Hepatocyte (in vitro differentiated cells): ENCODE measurements at places on chromosomes 12 and 14.

- no peak for DNase-seq
- no peak overlapping the region for H3K4me3 ChIP-seq
- no peaks in the 10 kb centered on the region for H3K36me3 ChIP-seq
- no peak overlapping the region for H3K27ac ChIP-seq
Measured at GRCh38 chr12:95626854-95627253, 75.6 kb upstream of the USP44 start.

- H3K36me3 ChIP-seq = no peaks in the 10 kb centered on the region
- DNase-seq = peak; percentile 66
- peak overlapping the region; percentile 86 for H3K27ac ChIP-seq
- no peaks in the 10 kb centered on the region for H3K27me3 ChIP-seq
Measured at GRCh38 chr12:89949457-89950195, 241.0 kb upstream of the ATP2B1 start.

- H3K36me3 ChIP-seq = no peaks in the 10 kb centered on the region
- H3K27ac ChIP-seq = peak overlapping the region; percentile 84
- no peaks in the 10 kb centered on the region for H3K27me3 ChIP-seq
- peak; percentile 16 for DNase-seq
- H3K4me3 ChIP-seq = peak overlapping the region; percentile 37
Measured at GRCh38 chr12:89350630-89351488, 1.4 kb downstream of the DUSP6 start.

- H3K27me3 ChIP-seq = no peaks in the 10 kb centered on the region
- H3K4me3 ChIP-seq = no peak within 1 kb of the TSS
- no peaks in the 10 kb centered on the region for H3K36me3 ChIP-seq
- peak within 1 kb of the TSS; percentile 87 for H3K27ac ChIP-seq
- peaks cover 33% of the 10 kb centered on the region for H3K4me1 ChIP-seq
- peak; percentile 73 for DNase-seq
Measured at GRCh38 chr12:121858662-121859572, at the start of gene HPD. Gene HPD (minus strand): TSS chr12:121858859. CDS start chr12:121858823, 36 bp downstream.

DNA sequence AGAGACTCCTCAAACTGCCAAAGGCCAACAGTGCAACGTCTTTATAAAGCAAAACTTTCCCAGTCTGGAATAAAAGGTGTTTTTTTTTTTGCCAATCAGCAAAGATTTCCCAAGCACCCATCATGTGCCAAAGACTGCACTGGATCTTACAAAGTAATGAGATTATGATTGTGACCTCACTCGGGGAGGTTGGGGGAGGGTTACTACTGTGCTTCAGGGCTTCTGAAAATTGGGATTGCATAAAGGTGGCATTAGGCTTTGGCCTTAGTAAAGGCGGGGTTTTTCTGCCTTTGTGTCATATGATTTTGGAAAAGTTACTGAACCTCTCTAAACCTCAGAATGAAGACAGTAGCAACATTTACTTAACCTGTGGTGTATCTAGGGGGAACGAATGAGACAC is 233.8 kb downstream of the DACT1 start:
- H3K4me1 ChIP-seq = no peaks in the 10 kb centered on the region
- no peaks in the 10 kb centered on the region for H3K27me3 ChIP-seq
- H3K4me3 ChIP-seq = no peak overlapping the region
- DNase-seq = no peak

DNA sequence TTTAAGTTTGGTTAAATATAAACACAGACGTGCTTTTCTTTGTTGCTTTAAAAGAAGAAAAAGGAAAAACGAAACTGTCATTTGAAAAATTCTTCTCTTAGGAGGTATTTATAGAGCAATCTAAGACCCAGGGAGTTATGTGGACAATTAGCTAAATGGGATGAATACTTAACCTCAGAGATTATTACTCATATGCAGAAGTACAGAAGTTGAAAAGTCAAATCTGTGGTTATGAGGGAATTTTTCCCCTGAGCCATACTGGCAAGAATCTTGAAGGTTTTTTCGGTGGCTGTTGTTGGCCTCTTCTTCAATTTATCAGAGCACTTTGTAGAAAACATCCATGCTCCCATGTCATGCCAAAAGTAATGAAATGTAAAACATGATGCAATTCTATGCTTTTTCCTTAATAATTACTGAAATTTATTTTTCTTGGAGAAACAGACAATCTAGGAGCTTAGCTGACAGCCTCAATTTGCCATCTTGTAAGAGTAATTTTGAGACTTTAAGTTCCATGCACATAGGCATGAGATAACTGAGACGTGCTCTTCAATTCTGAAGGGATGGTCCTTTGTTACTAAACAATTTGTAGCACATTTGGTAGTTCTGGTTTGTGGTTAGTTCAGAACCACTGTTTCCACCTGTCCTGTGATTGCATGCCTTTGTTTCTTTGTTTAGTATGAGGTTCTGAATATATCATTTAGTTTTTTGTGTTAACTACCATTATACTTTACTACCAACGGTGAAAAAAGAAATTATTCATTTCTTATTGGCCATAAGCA is 126.6 kb downstream of the BCAT1 start:
- no peaks in the 10 kb centered on the region for H3K36me3 ChIP-seq
- H3K4me3 ChIP-seq = no peak overlapping the region
- H3K4me1 ChIP-seq = no peaks in the 10 kb centered on the region
- no peak overlapping the region for H3K27ac ChIP-seq

GRCh38 chr12:129750421-129750820 is 153.4 kb downstream of the TMEM132D start:
- no peak overlapping the region for H3K27ac ChIP-seq
- no peaks in the 10 kb centered on the region for H3K4me1 ChIP-seq
- no peak for DNase-seq
- no peaks in the 10 kb centered on the region for H3K36me3 ChIP-seq

DNA sequence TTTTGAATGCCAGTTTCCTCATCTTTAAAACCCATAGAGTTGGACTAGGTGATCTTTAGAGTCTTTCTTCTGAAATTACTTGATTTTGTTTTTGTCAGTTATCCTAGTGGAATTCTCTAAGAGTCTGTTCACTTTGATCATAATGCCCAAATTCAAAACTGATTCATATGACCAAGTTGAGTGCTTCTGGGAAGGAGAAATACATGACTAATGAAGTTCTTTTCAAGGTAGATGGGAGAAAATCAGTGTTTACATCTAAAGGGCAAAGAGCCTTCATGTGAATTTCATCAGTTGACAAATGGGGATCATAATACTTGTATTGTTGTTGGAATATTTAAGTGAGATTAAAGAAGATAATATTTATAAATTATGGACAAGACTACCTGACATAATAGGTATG is 53.2 kb downstream of the ERC1 start:
- no peak overlapping the region for H3K4me3 ChIP-seq
- no peak overlapping the region for H3K27ac ChIP-seq
- no peaks in the 10 kb centered on the region for H3K4me1 ChIP-seq

GRCh38 chr12:96994900-96995299 is 87.8 kb downstream of the NEDD1 start:
- no peaks in the 10 kb centered on the region for H3K36me3 ChIP-seq
- no peaks in the 10 kb centered on the region for H3K4me1 ChIP-seq
- DNase-seq = no peak
- H3K4me3 ChIP-seq = no peak overlapping the region

- no peaks in the 10 kb centered on the region for H3K4me1 ChIP-seq
- no peak overlapping the region for H3K4me3 ChIP-seq
- no peaks in the 10 kb centered on the region for H3K27me3 ChIP-seq
- H3K36me3 ChIP-seq = no peaks in the 10 kb centered on the region
- no peak overlapping the region for H3K27ac ChIP-seq
Measured at GRCh38 chr12:11209113-11209512, 22.4 kb upstream of the TAS2R42 start.

DNA sequence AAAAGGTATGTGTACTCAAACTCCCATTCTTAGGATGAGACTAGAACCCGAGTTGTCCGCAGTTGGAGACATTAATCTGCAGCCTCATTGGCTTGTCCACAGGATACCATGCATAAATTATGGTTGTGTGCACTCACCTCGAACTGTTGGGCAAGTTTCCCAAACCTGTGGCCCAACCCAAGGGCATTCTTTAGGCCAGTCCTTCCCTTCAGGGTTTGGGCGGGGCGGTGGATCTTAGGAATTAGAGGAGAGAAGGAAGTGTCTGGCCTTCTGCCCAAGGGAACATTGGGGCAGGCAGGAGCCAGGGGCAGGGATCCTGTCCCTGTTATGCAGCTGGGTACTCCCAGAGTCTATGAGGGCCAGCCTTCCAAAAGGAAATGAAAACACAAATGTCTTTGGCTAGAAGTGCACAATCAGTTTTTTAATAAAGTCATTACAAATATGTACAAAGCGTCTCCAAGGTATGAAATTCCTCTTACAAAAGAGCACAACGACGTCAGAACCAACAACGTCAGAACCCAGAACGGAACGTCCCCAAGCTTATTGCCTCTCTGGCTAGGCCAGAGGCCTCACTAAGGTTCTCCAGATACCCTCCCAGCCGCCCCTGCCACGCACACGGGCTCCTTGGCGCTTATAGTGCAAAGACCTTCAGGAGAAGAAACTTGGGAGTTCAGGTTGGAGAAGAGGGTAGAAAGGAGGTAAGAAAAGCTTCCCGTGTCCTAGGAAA is 25.3 kb downstream of the HRK start:
- no peak overlapping the region for H3K27ac ChIP-seq
- H3K27me3 ChIP-seq = peaks cover 10% of the 10 kb centered on the region
- no peak for DNase-seq
